NCI-H226 (cell line): ENCODE measurements at places on chromosomes 12 and 14.

DNA sequence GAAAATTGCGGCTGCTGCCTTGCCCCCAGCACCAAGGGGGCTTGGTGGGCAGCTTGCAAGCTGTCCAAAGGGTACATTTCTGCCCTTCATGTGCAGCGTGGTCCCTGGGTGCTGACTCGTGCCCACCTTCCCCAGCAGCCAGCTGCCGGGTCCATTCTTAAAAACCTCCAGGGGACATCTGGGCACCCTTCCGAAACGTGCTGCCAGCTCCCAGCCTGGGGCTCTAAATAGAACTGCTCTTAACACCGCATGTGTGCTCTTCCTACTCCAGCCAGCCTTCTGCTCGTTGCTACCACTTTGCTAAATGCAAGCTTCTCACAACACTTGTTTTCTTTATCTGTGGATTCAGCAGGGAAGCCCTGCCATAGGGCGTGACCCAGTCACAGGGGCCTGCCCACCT, 66.0 kb downstream of the RIMBP2 start:
- no peak for DNase-seq

DNA sequence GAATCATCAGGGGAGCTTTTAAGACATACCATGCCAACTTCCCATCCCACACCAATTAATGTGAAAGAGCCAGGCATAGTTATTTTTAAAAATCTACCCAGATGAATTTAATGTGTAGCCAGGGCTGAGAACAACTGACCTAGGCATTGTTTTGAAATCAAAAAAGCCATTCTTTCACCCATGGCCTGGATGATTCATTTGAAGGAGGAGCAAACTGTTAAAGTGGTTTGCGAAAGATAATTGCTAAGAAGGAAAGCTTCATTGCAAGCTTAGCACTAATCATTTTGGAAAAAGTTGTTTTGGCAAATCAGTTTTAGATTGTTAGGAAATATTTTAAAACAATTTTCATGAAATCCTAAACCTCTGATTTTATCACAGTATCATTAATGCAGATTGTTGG, 2.1 kb upstream of the GTSF1 start:
- no peak for DNase-seq

DNA sequence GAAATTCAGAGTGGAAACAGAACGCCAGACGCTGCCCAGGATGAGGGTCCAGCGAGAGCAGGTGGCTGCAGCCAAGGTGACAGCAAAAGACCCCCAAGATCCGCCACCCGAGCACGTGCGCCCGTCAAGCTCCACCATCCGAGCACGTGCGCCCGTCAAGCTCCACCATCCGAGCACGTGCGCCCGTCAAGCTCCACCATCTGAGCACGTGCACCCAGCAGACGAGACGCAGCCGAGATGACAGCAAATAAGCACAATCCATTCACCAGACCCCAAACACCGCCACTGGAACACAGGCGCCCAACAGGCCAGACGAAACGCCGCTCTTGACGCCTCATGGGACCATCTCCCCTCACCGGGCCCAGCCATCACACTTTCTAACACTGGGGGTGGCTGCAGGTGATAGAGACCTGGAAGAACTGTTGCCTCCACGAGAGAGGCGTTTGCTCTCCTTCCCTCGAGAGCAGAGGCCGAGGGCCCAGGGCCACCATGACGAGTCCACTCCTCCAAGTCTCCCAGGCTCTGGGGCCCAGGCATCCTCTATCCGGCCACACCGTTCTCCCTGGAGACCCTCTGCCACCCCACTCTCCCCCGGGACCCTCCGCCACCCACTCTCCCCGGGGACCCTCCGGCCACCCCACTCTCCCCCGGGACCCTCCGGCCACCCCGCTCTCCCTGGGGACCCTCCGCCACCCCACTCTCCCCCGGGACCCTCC, 62.1 kb upstream of the GALNT9 start:
- no peak for DNase-seq

- DNase-seq = no peak
Observed at GRCh38 chr14:53151523-53152183, 1.5 kb downstream of the DDHD1 start.

- DNase-seq = no peak
Observed at GRCh38 chr12:69274861-69275260, 35.5 kb downstream of the CPSF6 start.

DNA sequence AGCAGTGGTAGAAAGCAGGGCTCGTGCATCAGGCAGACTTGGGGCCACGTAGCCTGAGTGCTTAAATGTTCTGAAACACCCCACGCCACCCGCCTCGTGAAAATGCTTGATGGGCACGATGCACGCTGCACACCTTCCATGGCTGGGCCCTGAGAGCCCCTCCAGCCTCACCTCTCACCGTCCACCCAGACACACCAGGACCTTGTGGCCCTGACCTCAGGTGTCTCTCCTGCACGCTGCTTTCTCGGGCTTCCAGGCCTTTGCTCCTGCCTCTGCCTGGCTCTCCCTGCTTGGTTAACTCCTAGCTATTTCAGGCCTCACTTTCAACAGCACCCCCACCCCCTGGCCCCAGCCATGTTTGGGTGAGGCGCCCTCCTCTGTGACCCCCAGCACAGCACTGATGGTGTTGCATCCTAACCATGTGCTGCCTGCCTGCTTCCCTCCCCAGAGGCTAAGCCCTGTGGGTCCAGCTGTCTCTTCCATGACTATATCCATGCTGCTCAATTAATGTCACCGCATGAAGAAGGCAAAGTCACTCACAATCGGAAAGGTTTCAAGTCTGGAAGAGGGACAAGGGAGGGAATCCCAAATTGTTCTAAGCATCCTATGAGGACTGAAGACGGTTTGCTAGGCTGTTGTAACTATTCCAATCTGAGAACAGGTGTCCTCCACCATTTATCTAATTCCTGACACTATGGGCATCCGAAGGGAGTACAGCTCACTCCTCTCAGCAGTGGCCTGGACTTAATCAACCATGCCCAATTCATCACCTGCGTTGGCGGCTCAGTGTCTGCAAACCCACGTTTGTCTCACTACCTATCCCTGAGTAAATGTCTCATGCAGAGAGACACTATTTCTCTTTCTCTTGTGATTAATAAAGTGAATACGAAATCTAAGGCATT, 82.2 kb downstream of the CCDC88C start:
- no peak for DNase-seq

GRCh38 chr12:110234331-110234751, 46.7 kb upstream of the ATP2A2 start:
- no peak for DNase-seq

GRCh38 chr12:28457785-28458184, 267.5 kb downstream of the CCDC91 start:
- DNase-seq = no peak

- no peak for DNase-seq
Observed at GRCh38 chr12:46522071-46522470, 149.5 kb upstream of the SLC38A2 start.

DNA sequence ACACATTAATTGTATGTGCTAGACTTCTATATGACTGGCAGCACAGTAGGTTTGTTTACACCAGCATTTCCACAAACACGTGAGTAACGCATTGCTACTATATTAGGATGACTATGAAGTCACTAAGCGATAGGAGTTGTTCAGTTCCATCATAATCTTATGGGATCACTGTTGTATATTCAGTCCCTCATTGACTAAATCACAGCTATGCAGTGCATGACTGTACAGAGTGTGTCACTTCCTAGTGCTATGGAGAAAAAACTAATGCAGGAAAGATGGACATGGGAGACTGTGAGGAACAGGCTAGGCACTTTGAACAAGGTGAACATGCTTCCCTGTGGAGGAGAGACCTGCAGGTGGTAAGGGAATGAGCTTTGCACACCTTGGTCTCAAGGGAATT, 259.8 kb downstream of the NUAK1 start:
- DNase-seq = no peak

- DNase-seq = no peak
Observed at GRCh38 chr14:99321236-99321925, 49.4 kb upstream of the BCL11B start.

- DNase-seq = peak; percentile 27
Observed at GRCh38 chr12:52121824-52122539, 42.5 kb downstream of the SMIM41 start.

DNA sequence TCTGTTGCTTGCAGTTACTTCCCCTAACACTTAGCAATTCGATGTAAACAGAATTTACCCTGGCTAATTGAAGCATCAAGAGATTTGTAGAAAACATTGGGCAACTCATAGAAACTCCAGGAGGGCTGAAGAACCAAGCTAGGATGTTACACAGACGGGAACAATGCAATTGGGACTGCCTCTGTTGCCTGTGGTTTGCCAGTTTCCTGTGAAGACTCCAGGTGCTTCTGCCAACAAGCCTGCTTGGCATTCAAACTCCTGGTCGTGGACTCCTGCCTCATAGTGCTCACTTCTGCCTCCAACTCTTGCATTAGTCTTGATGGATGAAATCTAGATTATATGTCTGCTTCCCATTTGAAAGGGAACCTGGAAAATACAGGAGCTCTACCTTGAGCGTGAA, 246.0 kb downstream of the BMP4 start:
- DNase-seq = peak; percentile 29

DNA sequence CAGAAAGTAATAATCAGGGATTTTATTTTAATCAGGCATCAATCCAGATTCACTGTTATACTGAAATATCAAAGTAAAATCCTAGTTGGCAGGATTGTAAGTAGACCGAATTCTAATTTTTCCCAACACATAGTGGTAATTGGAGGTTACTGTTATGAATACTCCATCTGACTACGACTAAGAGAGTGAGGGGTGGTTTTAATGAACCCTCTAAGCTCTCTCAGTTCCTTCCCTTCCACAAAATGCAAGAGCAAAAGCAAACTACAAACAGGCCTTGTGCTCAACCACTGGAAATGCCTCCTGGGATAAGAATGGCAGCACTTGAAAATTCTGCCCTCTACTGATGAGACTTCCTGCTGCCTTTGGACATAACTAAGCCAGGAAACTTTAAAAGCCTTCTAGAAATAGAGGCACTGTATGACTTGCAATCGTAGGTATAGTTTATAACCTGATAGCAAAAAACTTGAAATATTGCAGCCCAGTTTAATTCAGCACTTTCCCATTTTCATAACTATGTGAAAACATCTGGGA, 184.8 kb downstream of the SLC16A7 start:
- DNase-seq = peak; percentile 33

- DNase-seq = no peak
Observed at GRCh38 chr14:67574156-67574555, 25.9 kb downstream of the PIGH start.

DNA sequence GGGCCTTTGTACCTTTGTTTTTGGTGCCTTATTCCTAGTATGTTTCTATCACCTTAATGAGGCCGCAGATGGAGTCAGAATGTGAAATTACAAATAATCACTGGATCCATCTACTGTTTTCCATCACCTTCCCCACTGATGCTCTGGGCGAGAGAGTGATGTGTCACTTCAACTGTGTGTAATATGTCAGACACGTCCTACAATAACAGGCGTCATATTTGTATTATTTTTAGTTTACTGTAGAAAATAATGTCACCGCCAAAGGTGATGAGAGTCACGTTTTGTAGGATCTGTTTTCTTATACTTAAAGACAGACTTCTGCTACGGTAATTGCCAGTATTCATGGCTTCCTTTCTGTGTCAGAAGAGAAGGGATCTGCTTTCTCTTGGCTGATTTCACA, 22.4 kb upstream of the P2RX4 start:
- no peak for DNase-seq

- DNase-seq = no peak
Observed at GRCh38 chr12:76881142-76881541, 2.3 kb upstream of the CSRP2 start.

GRCh38 chr12:80598004-80598606, 109.3 kb upstream of the MYF6 start:
- peak; percentile 54 for DNase-seq

DNA sequence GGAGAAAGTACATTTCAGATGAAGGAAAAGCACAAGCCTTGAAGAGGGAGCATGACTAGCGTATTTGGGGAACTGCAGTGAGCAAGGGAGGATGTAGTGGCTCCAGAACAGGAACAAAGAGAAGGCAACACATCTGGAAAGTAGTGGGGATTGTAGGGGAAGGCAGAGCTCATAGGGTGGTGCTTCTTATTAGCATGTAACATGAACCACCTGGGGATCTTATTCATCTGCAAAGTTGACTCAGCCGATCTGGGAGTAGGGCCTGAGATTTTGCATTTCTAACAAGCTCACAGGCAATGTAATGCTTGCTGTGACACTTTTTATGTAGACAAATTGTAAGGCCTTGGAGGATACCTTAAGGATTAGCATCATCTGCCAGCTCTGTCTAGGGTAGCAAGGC, 447.3 kb downstream of the NELL2 start:
- no peak for DNase-seq

DNA sequence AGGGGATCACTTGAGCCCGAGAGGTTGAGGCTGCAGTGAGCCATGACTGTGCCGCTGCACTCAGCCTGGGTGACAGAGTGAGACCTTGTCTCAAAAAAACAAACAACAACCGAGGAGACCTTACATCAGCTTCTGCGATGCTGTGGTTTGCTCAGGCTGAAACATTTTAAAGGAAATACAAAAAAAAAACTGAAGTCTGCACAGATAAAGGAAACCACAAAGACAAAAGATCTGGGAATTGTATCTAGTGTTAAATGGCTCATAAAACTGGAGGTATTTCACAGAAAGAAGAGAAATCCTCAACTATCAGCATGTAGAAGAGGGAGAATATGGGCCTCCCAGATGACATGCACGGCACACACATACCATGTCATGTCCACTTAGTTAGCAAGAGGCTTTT, 60.3 kb upstream of the VPS33A start:
- DNase-seq = no peak

- no peak for DNase-seq
Observed at GRCh38 chr14:67387195-67387594, 24.8 kb downstream of the PLEK2 start.

- peak; percentile 96 for DNase-seq
Observed at GRCh38 chr12:71556875-71557274, 106.8 kb downstream of the ZFC3H1 start.

DNA sequence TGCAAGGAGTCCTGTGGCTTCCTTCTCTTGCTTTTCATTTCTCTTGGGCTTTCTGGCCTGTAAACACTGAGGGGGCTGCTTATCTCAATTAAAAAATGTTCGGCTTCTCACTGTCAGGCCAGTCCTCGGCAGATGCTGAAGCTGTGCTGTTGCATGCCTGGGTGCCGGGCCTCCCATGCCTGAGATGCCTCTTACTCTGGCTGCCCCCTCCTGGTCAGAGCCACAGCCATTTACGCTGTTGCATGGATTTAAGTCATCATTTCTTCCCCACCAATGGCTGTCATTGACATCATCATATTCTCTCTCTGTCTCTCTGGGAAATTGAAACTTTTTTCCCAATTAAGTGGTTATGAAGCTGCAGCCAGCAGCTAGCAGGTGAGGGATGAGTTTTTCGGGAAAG, 53.7 kb downstream of the FOXN4 start:
- peak; percentile 8 for DNase-seq

DNA sequence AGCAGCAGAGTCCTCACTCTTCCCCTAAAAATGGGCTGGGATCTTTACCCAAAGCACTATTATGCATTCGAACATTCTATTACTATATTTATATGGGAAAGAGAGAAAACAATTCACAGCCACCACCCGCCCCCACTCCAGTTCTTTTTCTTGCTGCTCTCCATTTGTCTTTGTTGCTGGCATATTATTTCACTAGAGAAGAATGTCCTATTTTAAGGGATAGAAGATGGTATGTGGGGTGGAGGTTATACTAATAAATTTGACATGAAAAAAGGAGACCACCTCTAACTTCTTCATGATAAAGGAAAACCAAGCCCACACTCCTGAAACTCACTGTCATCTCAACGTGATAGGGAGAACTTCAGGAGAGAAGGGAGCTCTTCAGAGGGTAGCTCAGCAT, 28.5 kb upstream of the NTF3 start:
- DNase-seq = no peak
